Activated CD4-positive, CD25-positive, alpha-beta regulatory T cell treated with anti-CD3 and anti-CD28 coated beads, Interleukin-2, amount 50 U/mL, for 16 hours (primary cell): ENCODE measurements at places on chromosomes 12 and 14.

DNA sequence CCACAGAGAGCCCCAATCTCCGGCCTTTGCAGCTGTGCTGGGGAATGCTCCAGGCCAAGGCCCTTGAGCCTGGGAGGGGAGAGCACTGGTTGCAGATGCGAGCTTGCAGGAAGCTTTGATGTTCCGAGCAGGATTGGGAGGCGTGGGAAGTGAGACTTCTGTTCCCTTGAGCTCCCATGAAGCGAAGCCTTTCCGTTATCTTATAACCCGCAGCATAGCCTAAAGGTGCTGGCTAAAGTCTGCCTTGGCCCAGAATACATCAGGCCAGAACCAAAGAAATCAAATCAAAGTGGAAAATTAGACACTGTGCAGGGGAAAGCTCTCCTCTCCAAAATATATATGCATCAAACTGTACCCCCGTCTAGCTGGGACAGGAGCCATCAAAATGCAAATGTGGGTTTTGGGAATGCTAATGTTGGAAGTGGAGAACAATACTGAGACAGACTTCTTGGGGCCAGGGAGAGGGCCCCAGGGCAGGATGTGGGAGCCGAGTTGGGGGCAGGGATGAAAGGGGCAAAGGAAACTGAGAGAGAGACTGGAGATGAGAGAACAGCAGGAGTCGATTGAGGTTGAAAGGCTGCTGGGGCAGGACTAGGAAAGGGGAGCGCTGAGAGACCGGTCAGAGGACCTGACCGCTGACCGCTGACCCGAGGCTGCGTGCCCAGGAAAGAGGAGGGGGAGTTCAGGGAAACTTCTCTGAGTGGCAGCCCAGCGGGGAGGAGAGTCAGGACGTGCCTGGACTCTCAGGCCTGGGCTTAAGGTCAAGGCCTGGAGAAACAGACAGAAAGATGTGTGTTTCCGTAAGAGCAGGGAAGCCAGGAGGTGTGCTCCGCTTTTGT is 152.2 kb upstream of the PARP11 start:
- DNase-seq, result no peak

DNA sequence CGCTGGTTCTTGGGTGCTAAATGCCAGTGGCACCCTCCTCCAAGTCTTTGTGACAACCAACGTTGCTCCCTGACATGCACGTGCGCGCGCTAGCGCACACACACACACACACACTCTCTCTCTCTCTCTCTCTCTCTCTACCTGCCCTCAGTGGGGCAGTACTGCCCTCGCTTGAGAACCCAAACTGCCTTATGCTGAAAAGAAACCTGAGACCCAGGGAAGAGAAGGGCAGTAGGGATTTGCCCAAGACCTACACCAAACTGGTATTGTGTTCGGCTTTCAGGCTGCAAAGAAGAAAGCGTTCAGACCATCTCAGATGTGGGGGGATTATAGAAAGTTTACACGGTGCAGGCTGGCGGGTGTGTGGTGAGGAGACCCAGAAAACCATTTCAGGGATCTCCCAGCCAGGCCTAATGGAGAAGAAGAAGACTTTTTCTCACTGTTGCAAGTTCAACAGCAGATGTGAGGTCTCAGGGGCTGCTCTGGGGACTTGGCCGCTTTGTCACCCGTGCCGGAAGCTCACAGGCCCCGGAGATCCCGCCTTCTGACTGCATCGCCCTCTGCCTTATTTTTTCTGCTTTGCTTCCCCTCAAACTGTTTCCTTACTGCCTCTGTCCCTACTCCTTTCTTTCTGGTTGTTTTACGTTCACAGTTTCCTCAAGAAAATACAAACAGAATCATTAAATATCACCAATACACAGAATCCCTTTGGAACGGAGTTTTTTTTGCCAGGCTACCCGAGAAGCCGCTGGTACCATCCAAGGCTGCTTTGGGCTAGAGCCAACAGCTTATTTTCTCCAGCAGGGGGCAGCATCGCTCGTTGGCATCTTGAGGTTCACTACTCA is 82.4 kb downstream of the PPM1A start:
- peak; percentile 65 for DNase-seq

- DNase-seq, result no peak
These were observed 45.7 kb downstream of the SSPN start for GRCh38 chr12:26241080-26241479.

GRCh38 chr14:58807191-58807590 is 169.4 kb downstream of the DACT1 start:
- no peak for DNase-seq

DNA sequence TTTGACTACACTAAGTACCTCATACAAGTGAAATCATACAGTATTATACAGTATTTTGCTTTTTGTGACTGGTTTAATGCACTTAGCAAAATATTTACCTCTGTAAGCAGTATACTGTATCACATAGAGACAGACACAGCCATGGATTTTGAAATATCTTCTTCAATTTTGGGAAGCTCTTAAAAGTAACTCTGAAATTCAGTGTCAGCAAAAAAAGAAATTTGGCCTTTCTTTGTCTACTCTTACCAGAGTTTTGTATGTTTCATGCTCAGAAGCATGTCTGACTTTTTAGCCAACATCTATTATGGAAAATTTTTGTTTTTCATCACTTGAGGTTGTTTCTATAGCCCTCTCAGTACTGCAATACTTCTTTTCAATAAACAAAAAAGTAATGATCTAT is 1102.2 kb downstream of the TRHDE start:
- DNase-seq, result no peak

- DNase-seq, result no peak
These were observed 34.5 kb downstream of the VDR start for GRCh38 chr12:47870175-47870781.

GRCh38 chr14:69983317-69983716 is 104.1 kb downstream of the SMOC1 start:
- DNase-seq, result no peak

GRCh38 chr12:50620978-50621360 is 116.2 kb downstream of the DIP2B start:
- DNase-seq, result no peak

GRCh38 chr12:92408072-92408900 is 262.6 kb upstream of the BTG1 start:
- no peak for DNase-seq

- no peak for DNase-seq
These were observed 151.5 kb downstream of the ATXN7L3B start for GRCh38 chr12:74689071-74689655.

DNA sequence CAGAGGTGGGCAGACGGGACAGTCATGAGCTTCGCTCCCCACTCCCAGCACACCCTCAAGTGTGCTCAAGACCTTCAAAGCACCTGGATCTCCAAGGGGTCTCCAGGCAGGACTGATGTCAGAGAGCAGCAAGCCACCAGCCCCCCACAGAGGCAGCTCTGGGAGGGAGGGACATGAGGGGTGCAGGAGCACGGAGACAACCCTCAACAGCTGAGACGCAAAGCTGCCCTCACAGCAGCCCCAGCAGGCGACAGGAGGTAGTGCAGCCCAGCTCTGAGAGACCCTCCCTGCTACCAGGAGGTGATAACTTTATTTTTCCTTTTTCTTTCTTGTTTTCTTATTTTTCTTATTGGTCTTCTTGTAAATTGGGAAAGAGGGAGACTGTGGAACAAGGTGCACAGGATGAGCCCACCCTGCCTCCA is 17.9 kb downstream of the SIVA1 start:
- DNase-seq, result no peak

- DNase-seq, result no peak
These were observed 167.5 kb upstream of the NOVA1 start for GRCh38 chr14:26765301-26765700.
